Ascending aorta (tissue), 2 donors: ENCODE measurements at places on chromosomes 6 and 20.
A peak's percentile ranks its signal among the peaks of the same experiment; 100 is the strongest.

GRCh38 chr6:149446791-149447376 lies 37.9 kb downstream of the ZC3H12D start:
- H3K4me1 ChIP-seq: peaks cover 4% of the 10 kb centered on the region
- no peak for DNase-seq
- no peaks in the 10 kb centered on the region for H3K27me3 ChIP-seq
- H3K36me3 ChIP-seq: no peaks in the 10 kb centered on the region
- no peak overlapping the region for H3K4me3 ChIP-seq

DNA sequence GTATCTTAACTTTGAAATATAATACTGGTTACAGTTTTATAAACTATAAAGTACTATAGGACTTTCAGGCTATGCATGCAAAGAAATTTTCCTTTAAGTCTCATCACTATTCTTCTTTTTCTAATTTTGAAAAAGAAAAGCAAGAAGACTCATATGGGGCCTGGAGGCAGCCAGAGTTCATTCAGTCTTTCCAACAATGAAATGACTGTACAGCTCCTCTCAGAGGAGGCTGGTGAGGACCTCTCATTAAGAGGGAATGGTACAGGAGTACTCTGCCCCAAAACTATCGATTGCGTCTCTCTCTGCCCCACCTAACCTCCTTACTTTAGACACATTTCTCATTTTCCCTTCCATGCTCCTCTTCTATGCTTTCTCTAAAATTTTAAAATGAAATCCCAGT lies 66.3 kb downstream of the FILIP1 start:
- no peak overlapping the region for H3K4me3 ChIP-seq
- H3K36me3 ChIP-seq: no peaks in the 10 kb centered on the region
- H3K4me1 ChIP-seq: peaks cover 11% of the 10 kb centered on the region
- no peaks in the 10 kb centered on the region for H3K27me3 ChIP-seq

- no peak for DNase-seq
- H3K27me3 ChIP-seq: no peaks in the 10 kb centered on the region
- H3K4me1 ChIP-seq: peaks cover 4% of the 10 kb centered on the region
- H3K4me3 ChIP-seq: no peak overlapping the region
Observed at GRCh38 chr6:40999569-40999968, 39.5 kb downstream of the UNC5CL start.

DNA sequence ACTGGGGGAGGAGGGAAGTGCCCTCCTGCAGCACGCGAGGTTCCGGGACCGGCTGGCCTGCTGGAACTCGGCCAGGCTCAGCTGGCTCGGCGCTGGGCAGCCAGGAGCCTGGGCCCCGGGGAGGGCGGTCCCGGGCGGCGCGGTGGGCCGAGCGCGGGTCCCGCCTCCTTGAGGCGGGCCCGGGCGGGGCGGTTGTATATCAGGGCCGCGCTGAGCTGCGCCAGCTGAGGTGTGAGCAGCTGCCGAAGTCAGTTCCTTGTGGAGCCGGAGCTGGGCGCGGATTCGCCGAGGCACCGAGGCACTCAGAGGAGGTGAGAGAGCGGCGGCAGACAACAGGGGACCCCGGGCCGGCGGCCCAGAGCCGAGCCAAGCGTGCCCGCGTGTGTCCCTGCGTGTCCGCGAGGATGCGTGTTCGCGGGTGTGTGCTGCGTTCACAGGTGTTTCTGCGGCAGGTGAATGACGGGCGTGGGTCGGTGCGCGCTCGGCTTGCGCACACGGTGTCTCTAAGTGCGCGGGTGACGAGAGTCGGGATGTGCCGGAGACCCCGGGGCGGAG lies at the start of gene CDKN1A:
Gene CDKN1A, plus strand, starts transcription at position 227 of the 555 bp plus-strand sequence. CDS start 5,388 bp downstream, outside the sequence.
- peaks cover 20% of the 10 kb centered on the region for H3K4me1 ChIP-seq
- H3K27ac ChIP-seq: peak within 1 kb of the TSS; percentile 100
- H3K36me3 ChIP-seq: peaks cover 21% of the 10 kb centered on the region
- H3K27me3 ChIP-seq: no peaks in the 10 kb centered on the region
- DNase-seq: peak; percentile 97

DNA sequence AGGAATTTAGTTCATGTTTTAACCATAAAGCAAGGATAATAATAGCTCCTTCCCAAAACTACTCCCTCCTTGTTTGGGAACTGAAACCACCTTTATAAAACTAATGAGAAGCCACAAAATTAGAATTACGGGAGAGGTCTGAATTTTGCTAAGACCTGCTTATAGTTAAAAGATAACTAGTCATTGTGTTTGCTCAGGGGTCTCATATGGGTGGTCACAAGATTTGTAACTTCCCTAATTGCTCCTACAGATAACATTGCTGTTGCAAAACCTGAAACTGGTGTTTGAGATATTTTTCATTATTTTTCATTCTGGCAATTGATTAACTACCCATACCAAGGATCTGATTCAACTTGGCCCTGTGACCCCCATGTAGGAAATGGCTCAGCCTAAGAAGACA lies 154.5 kb upstream of the PLCB4 start:
- DNase-seq: no peak
- no peaks in the 10 kb centered on the region for H3K4me1 ChIP-seq
- no peak overlapping the region for H3K4me3 ChIP-seq
- H3K27ac ChIP-seq: no peak overlapping the region
- H3K27me3 ChIP-seq: no peaks in the 10 kb centered on the region

GRCh38 chr6:133743621-133744020 lies 145.3 kb upstream of the TCF21 start:
- DNase-seq: no peak
- H3K27ac ChIP-seq: no peak overlapping the region
- H3K4me3 ChIP-seq: no peak overlapping the region
- no peaks in the 10 kb centered on the region for H3K36me3 ChIP-seq
- no peaks in the 10 kb centered on the region for H3K27me3 ChIP-seq

DNA sequence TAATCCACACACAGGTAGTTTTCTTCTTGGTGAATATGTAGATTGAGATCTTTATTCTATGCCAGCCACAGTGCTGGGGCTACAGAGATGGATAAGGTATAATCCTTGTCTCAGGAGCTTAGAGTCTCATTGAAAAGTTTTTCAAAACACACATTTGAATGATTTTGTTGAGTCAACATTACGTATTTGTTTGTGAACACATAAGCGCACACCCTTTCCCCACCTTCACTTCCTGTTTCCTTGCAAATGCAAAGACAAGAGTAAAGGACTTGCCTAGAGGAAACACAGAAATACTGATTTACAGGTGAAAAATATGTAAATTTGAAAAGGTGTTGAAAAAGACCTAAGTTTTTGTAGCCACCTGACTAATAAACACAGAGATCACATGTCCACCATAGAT lies 27.8 kb downstream of the VAPB start:
- H3K4me1 ChIP-seq: no peaks in the 10 kb centered on the region
- no peak overlapping the region for H3K27ac ChIP-seq
- no peak for DNase-seq
- peaks cover 13% of the 10 kb centered on the region for H3K36me3 ChIP-seq
